ENCODE measurements at places on chromosomes 13 and 19. TPM values are rescaled to one million over a fixed set of nuclear protein-coding genes. Genes with fewer than 3 reads are reported as not detected.
A peak's percentile ranks its signal among the peaks of the same experiment; 100 is the strongest.

Gene ZNF99
- not detected for polyA plus RNA-seq

DNA sequence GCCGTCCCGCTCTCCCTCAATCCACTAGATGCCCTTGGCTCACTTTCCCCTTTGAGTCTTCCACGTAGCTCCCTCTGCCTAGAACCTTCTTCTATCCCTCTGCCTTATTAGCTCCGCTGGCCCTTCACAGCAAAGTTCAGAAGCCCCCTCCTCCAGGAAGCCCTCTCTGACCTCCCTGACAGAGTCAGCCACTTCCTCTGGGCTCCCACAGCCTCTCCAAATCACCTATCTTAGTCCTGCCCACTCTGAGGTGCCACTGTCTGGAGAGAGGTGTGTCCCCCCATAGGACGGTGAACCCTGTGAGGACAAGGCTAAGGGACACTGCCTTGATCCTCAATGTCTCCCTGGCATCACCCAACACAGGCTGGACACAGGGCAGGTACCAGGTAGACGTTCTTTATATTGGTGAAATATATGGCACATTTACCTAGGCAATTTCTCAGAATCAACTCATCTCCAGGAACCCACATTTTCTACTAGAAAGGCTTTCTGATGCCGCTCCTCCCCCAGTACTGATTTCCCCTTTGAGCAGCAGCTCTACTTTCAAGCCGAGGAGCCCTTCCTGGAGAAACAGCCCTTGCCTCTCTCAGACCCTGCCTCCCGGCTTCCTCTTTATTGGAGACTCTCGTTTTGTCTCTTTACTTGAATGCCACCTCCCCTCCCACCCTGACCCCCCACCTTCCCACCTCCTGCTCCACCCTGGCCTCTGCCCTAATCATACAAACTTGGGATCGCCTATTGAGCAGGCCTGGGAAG lies 3.4 kb upstream of the TGFB1 start:
- DNase-seq: peak; percentile 3

DNA sequence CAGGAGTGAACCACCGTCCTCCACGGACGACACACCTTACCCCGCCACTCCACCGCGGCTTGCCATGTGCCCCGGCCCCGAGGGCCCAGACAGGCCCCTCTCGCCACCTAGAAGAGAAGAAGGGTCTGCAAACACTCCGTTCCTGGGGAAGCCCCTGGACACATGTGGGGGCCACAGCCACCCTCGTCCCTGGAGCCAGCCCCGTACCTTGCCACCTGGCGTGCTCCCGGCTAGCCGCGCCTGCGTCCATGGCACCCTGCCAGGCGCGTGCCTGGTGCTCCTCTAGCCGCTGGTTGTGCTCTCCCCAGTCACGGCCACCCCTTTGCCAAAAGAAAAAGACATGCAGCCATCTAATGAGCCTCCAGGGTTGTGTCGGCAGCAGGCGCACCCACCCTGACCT lies 19.9 kb upstream of the TINCR start:
- DNase-seq: peak; percentile 27

DNA sequence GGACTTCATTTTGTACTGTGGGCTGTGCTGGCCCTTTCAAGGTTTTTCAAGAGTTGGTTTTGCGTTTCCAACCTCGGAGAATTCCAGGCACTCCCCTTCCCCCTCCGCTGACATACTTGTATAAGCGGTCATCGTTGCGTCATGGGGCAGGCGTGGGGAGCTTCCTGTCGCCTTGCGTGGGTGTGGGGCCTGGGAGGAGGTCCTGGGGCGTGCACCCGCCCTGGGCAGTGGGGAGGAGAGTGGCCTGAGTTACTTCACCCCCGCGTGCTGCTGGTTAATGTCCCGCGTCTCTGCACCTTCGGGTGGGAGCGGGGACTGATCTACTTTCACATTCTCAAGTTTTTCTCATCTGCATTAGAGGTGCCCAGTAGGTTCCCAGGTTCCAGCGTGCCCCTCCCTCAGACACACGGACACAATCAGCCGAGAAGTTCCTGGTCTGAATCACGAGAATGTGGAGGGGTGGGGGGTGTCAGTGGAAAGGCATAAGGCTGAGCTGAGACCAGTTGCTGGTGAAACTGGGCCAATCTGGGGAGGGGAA lies 4.1 kb downstream of the IER2 start:
- DNase-seq: peak; percentile 57

- no peak for DNase-seq
Observed at GRCh38 chr13:39777527-39778061, 122.1 kb downstream of the COG6 start.

GRCh38 chr19:31314849-31315629 lies 34.2 kb downstream of the TSHZ3 start:
- peak; percentile 79 for DNase-seq

Data from SK-N-SH (cell line).